OCI-M1 (cell line): ENCODE measurements at places on chromosomes 6 and 20.

DNA sequence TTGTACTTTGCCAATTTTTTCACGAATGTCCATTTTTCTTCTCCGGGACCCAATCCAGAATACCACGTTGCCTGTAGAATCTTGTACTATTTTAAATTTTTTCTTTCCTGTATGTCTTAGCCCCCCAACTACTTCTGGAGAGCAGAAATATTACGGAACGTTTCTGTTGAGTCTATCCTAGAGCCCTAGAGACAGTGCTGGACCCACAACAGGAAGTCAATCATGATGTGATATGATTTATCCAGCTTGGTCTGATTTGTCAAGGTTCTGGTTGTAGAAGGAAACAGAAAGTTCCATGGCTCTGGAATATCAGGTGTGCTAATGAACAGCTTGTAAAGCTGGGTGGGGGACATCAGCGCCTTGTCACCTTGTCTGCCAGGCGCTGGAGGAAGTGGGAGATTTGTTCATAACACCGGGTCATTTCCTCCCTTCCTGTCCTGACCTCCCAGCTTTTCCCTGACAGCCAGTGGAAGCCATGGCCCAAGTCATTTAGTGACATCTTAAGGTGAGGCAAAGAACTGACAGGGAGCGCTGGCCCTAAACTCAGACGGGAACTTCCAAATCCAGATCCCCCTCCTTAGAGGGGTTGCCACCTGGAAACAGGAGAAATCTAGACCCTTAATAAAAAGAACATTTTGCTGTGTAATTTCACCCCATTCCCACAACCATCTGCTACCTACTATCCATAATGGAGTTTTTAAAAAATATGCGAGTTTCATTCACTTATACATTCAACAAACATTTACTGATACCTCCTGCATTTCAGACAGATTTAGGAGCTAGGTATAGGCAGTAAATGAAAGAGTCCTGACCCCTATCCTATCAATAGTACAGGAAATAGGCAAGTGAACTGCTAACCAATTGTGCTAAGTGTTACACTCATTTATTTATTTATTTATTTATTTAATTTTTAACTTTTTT lies 130.5 kb downstream of the ZFP64 start:
- DNase-seq = peak; percentile 4

GRCh38 chr6:36340618-36341454 lies 4.1 kb upstream of the BNIP5 start:
- DNase-seq = peak; percentile 78

DNA sequence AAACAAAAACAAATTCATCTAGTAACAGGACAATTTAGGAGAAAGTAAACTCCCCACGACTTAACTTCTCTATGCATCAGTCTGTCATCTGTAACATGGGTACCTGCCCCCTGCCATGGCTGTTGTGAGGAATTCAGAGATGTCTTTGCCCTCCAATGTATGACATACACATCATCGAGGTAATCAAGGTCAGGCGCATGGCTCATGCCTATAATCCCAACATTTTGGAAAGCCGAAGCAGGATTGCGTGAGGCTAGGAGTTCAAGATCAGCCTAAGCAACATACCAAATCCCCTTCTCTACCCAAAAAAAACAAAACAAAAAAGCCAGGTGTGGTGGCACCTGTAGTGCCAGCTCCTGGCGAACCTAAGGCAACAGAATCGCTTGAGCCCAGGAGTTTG lies 9.0 kb downstream of the EEF1A1 start:
- DNase-seq = no peak

DNA sequence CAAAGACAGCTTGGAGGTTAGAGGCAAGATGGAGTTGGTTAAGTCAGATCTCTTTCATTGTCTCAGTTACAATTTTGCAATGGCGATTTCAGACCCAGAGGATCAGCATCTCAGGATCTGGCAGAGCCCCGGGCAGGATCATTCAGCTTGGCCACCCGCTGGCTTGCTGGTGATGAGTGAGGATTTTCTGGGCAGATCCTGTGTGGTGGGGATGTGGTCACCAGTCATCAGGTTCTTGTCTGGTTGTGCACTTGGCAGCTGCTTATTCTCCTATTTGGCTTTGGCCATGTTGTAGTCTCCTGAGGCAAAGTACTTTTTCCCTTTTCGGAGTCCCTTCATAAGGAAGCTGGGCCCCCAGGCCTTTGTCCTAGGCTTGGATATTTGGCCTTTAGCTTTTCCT lies 953.9 kb downstream of the KIF16B start:
- no peak for DNase-seq

DNA sequence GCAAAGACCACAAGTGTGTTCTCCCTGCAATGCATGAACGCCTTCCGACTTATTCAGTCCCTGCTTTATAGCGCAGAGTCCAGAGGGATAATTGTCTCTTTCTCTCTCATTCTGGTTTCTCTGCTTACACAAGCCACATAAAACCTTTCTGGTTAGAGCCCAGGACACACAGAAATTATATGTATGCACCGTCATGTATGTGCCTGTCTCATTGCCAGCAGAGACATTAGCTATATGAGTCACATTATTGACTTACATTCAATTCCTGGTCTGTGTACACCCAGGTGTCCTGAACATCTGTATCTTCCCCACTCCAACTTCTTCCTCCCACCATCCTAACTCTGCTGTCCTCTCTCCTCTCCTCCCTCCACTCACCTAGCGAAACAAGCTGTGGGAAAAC lies 44.0 kb downstream of the LRFN2 start:
- no peak for DNase-seq

DNA sequence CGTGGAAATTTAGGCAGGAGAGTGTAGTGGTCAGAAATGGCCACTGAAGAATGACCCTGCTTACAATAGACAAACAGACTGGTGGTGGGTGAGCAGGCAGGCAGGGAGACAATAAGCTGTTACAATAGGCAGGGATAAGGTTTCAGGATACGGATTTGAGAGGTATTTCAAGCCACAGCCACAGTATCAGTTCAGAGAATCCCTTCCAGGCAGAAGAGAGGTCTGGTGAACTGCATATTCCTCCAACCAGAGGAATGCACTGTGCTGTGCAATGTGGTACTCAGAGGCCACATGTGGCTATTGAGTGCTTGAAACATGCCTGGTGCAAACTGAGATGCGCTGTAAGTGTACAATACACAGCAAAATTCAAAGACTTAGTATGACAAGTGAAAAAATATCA lies 20.6 kb downstream of the RMND1 start:
- DNase-seq = no peak

DNA sequence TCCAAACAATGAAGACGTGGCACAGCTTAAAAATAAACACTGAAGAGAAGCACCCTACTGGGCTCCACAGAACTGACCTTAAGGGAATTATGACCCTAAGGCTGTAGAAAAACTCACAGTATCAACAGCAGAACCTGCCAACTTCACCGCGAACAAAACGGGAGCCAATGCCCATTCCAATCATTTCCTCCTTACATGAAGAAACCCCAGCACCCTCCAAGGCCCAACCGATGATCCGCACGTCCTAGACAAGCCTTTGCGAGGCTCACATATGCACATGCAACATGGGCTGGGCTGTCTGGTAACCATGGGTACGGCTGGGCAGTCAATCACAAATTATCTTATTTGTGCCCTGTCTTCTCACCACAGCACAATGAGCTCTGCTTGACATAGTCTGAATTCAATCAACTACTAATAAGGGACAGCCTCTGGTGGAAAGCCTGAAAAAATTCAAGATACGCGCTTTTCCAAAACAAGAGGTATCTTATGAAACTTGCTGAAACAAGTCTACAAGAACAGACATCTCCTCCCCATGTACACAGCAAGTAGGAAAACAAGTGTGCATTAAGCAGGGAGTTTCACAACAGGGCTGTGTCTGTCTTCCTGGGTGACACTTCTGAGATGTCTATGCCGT lies 1.7 kb downstream of the DIDO1 start:
- DNase-seq = peak; percentile 77

- peak; percentile 80 for DNase-seq
These were observed 1.3 kb downstream of the SEC63 start for GRCh38 chr6:107956586-107957307.

GRCh38 chr6:92763274-92763584 lies 656.1 kb downstream of the EPHA7 start:
- DNase-seq = no peak

- no peak for DNase-seq
These were observed 18.6 kb downstream of the MTG2 start for GRCh38 chr20:62201173-62202082.
